NCI-H2081 treated with DMSO at 0.1 percent for 48 hours (cell line): ENCODE measurements at places on chromosomes 16 and 17.
A peak's percentile ranks its signal among the peaks of the same experiment; 100 is the strongest.

DNA sequence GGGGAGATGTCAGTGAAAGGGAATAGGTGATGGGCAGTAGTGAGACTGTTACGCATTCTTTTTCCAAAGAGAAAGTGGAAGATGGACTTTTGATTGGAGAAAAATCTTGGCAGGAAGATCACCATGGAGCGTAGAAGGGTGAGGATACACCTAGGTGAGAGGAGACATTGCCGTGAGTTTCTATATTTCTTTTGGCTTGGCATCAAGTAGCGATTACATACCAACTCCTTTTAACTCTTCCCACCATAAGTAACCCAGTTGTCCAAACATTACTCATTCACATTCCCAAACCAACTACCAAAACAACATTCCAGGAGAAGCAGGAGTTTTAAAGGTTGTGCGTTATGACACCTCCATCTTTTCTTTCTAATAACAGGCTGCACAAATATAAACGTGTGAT, 10.7 kb upstream of the KRT28 start:
- DNase-seq, result no peak

DNA sequence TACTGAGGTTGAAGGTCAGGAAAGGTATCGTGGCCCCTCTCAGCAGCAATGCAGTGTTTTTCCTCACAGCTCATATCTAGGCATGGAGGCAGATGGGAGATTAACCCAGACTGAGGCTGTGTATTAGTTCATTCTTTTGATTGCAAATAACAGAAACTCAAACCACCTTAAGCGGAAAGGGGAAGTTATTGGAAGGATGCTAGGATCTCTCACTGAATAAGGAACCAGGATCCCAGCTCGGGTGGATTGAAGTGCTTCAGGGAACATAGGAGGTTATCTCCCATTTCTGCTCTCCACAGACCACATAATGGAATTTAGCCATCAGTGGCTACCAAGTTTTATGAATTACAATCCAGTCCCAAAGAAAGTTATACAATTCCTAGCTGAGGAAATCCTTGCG, 8.2 kb downstream of the ZNF689 start:
- no peak for DNase-seq

DNA sequence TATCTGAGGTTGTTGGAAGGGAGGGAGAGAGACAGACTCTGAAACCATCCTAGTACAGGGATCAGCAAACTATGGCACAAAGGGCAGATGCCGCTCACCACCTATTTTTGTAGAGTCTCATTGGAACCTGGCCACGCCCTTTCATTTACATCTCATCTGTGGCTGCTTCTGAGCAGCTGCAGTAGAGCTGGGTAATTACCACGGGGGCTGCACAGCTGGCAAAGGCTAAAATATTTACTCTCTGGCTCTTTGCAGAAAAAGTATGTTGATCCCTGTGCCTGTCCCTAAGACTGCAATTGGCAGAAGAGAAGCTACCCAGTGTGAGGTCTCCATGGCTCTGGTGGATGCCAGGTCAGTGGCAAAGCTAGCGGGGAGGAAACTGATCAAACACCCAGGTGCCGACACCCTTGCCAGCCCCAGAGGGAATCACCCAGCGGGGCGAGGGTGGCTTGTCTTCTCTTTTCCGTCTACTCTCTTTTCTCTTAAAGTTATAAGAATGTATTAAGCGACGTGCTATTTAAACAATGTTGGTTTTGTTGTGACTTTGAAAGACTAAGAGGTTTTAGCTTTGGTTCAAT, 14.0 kb downstream of the CEP295NL start:
- DNase-seq, result peak; percentile 52

DNA sequence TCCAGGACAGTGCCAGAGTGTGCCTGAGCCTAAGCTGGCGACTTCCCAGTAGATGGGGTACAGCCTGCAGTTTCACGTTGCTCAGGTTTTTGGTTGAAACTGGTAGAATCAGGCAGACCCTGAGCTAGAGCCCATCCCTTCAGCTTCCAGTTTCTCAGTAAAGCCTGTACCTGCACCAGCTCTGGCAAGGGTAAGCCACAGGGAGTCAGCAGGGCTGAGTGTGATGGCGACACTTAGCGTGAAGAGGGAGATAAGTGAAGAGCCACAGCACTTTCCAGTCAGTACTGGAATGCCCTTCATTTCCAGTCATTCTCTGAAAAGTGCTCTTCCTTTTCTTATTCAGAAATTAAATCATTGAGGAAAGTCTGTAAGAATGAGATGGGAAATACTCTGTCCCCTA, 22.4 kb downstream of the PLD6 start:
- no peak for DNase-seq

DNA sequence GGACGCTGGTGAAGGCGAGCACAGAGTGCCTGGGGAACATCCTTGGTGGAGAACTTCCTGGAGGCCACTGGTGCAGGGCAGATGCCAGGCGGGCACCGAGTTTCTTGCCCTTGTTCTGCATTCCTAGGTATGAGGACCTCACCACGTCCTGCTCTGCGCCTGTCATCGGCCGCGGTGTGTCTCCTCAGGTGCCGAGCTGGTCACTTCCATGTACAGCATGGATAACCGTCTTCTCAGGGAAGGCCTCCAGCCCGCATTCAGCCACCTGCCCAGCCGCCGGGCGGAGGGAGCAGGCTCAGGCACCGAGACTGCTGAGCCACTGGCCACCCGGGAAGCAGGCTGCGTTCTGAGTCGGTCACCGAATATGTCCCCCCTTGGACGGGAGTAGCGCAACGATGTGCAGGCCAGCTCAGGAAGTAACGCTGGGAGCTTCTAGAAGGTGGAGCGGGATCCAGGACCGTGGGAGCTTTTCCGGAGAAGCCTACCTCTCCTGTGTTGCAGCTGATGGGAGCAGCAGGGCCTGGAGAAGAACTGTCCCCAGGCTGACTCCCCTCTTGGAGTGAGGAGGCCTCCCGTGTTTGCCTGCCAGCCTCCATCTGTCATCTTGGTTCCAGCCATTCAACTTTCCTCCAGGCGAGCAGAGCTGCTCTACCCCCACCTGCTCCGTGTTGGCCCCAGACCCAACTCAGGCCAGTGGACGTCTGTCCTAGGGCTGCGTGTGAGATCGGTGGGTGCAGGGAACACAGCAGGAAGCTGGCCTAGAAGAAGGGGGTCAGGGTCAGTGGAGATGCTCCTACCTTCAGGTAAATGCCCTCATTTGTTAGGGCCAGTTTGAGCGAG, 2.1 kb upstream of the BAIAP2 start:
- no peak for DNase-seq

DNA sequence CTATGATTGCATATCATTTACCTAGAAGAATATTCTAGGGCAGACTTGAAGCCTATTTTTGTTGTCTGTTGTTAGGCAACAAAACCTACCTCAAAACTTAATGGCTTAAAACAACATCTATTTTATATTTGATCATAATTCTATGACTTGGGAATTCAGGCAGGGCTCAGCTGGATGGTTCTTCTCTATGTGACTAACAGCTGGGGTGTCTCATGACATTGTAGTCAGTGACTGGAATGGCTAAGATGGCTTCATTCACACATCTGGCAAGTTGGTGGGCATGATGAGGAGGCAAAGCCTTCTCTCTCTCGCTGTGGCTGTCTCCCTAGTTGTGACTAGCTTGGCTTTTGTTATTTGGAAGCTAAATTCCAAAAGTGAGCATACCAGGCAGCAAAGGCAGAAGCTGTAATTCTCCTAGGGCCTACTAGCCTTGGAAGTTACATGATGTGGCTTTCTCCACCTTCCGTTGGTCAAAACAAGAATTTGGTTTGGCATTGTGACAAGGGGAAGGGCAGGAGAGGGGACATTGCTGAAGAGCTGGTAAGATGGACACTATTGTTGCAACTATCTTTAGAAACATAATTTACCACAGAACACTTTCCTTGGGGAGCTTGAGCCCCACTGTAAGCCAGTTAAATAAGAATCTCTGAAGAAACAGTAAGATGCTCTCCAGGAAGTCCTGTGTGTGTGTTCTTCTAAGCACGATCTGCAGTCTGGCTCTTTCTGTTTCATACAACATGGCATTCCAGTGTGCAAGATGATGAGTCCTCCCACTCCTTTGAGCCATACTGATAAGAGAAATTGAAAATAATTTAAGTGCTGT, 39.4 kb downstream of the ZNRF1 start:
- DNase-seq, result no peak

GRCh38 chr17:17682737-17683680, 1.8 kb downstream of the RAI1 start:
- DNase-seq, result no peak

- no peak for DNase-seq
Measured at GRCh38 chr17:51992864-51993416, 165.6 kb downstream of the CA10 start.

GRCh38 chr16:1543085-1543896, 9.8 kb downstream of the TMEM204 start:
- no peak for DNase-seq

- no peak for DNase-seq
Measured at GRCh38 chr17:58150394-58150793, 2.2 kb downstream of the OR4D1 start.

GRCh38 chr16:10943064-10943353, 741 bp upstream of the DEXI start:
- no peak for DNase-seq

- DNase-seq, result no peak
Measured at GRCh38 chr16:83300326-83300725, 507.5 kb upstream of the HSBP1 start.

- DNase-seq, result no peak
Measured at GRCh38 chr17:15431196-15431595, 36.2 kb downstream of the CDRT4 start.

- DNase-seq, result no peak
Measured at GRCh38 chr17:8910969-8911604, 43.6 kb upstream of the PIK3R6 start.

DNA sequence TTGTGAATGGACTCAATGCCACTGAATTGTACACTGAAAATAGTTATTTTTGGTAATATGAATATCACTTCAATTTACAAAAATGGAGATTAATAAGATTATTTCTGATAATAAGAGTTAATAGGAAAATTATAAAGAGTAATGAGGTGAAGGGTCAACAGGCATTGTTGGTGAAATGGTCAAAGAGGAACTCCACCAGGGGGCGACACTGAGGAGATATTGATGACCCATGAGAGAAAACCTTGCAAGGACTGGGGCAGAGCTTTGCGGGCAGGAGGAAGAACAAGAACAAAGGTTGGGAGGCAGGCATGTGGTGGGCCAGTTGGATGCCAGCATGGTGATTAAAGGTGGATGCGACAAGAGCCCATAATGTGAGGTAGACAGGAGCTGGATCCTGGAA, 74.0 kb upstream of the XYLT1 start:
- no peak for DNase-seq

DNA sequence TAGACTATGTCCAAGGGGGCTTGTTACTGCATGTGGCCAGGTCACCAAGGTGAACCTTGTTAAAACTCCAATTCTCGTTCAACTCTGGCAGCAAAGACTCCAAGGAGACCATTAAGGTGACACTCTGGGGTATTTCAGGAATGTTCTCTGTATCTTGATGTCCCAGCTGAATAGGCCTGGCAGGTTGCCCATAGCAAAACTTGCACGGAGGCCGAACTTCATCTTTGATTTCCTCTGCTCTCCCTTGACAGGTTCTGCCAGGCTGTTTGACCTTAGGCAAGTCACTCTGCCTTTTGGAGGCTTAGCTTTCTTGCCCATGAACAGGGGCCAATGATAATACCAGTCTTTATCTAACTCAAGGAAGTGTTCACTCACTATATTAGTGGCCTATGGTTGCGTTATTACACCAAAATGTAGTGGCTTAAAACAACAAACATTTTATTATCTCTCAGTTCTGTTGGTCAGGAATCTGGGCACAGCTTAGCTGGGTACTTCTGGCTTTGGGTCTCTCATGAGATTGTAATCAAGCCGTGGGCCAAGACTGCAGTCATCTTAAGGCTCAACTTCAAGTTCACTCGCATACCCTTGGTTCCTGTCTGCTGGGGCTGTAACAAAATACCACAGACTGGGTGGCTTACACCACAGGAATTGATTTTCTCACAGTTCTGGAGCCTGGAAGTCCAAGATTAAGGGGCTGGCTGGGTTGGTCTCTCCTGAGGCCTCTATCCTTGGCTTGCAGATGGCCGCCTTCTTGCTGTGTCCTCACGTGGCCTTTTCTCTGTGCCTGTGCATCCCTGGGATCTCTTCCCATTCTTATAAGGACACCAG, 168.5 kb downstream of the UTP18 start:
- DNase-seq, result no peak

DNA sequence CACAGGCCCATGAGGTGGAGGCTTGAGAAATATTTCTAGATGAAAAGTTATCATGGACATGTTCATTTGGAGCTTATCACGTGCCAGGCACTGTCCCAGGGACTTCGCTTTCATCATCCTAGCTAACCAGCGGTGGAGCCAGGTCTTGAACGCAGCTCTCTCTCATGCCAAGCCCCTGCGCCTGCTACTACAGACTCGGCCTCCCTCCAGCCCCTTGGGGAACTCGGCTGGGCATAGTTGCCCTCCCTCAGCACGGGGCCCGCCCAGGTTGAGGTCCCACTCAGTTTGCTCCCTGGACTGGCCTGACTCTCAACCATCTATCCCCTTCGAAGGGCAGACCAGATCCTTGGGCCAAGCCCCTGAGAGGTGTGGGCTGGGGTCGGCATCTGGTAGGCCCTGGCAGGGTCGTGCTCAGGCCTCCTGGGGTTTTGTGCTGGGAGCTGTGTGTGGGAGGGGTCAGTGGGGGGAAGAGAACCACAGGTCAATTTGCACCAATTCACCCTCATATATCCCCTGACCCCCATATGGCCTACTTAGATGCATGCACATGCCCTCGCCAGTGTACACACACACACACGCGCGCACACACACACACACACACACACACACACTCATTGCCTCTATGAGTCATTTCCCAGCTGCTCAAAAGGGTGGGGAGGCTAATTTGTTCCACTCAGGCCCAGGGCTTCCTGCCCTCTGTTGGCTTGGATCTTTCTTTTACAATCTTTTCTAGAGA, 12.1 kb upstream of the SCN4A start:
- no peak for DNase-seq

DNA sequence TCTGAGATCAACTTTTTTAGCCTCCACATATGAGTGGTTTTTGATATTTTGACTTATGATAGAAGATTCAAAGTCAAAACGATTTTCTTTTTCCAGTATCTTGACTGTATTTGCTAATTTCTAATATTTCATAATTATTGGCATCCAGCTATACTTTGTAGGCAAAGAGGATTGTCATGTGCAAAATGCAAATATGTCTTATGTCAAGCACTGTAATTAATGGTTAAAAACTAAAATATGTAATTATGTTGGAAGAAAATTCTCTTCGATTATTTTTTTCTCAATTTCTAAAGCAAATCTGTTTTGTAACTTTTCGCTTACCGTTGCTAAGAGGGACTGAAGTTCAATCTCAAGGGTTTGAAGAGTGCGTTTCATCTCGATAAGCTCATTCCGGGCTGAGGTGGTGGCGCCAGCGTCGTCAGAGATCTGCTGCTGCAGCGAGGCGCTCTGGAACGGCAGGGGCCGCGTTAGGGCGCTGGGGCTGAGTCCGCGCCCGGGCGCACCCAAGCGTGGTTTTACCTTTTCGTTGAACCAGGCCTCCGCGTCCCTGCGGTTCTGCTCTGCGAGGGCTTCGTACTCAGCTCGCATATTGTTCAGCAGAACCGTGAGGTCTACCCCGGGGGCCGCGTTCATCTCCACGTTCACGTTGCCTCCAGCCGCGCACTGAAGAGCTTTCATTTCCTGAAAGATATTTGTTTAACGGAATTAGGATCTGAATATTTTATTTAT, 3.0 kb downstream of the KRT27 start:
- no peak for DNase-seq
